ENCODE measurements at places on chromosomes 7 and 10. TPM values are rescaled to one million over a fixed set of nuclear protein-coding genes. Genes with fewer than 3 reads are reported as not detected.

HOXA3 gene
- not detected for total RNA-seq

NRAP gene
- total RNA-seq: not detected

- H3K4me1 ChIP-seq: no peaks in the 10 kb centered on the region
- H3K36me3 ChIP-seq: no peaks in the 10 kb centered on the region
- peaks cover 15% of the 10 kb centered on the region for H3K27me3 ChIP-seq
- H3K4me3 ChIP-seq: no peak overlapping the region
Observed at GRCh38 chr7:39394105-39394680, 172.0 kb upstream of the YAE1 start.

DNA sequence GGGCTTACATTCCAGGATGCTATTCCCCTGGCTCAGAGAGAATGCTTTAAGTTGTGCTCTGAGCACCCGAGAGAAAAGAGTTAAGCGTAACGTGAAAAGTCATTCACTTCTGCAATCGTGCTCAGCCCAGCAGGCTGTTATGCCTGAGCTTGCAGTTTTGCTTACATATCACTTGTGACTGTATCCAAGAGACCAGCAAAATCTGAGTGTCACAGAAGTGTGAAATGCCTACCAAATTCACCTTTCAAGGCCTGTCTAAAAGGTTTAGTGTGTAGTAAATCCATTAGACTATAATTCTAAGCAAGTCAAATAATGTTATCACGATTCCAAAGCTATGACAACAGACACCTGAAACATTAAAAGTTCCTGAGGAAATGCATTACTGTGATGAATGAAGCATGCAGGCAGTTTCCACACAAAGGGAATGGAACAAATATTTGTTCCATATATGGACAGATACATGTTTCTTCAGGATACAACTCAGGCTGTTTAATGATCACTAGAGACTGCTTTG is 20.1 kb downstream of the ITGB1 start:
- H3K27ac ChIP-seq: no peak overlapping the region
- no peaks in the 10 kb centered on the region for H3K27me3 ChIP-seq
- DNase-seq: no peak
- peaks cover 5% of the 10 kb centered on the region for H3K4me1 ChIP-seq
- peaks cover under 1% of the 10 kb centered on the region for H3K36me3 ChIP-seq

DNA sequence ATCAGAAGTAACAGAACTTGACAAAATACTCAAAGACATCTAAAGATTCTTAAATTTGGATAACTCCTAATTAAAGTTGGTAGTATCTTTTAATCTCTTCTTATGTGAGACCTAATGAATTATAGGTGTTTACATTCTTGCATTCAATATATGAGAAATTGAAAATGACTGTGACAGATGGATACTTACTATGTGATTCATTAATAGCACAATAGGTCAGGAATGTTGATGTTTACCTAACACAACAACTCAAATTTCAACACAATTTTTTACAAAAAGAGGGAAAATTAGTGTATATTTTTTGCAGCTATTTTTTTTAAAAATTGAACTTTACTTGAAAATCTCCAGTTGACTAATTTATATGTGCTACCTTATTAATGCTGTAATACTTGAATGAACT is 31.7 kb upstream of the MCU start:
- DNase-seq: no peak
- no peak overlapping the region for H3K4me3 ChIP-seq
- H3K27ac ChIP-seq: no peak overlapping the region
- H3K4me1 ChIP-seq: no peaks in the 10 kb centered on the region
